ENCODE measurements at places on chromosomes 7 and 10. TPM values are rescaled to one million over a fixed set of nuclear protein-coding genes. Genes with fewer than 3 reads are reported as not detected.

The CFAP69 gene
- 0.48 TPM for total RNA-seq

The SLC13A1 gene
- total RNA-seq = not detected

The OR2A12 gene
- total RNA-seq = not detected

The DIP2C gene
- total RNA-seq = 0.08 TPM

The ZDHHC6 gene
- total RNA-seq = 52.8 TPM

The EVX1 gene
- not detected for total RNA-seq

The PTPRN2 gene
- 0.36 TPM for total RNA-seq

The MACROH2A2 gene
- total RNA-seq = 3.1 TPM

The FAM25G gene
- not detected for total RNA-seq

The TEX36 gene
- total RNA-seq = not detected

The NPC1L1 gene
- not detected for total RNA-seq
